ENCODE measurements at places on chromosomes 7 and 10. TPM values are rescaled to one million over a fixed set of nuclear protein-coding genes. Genes with fewer than 3 reads are reported as not detected.

DNA sequence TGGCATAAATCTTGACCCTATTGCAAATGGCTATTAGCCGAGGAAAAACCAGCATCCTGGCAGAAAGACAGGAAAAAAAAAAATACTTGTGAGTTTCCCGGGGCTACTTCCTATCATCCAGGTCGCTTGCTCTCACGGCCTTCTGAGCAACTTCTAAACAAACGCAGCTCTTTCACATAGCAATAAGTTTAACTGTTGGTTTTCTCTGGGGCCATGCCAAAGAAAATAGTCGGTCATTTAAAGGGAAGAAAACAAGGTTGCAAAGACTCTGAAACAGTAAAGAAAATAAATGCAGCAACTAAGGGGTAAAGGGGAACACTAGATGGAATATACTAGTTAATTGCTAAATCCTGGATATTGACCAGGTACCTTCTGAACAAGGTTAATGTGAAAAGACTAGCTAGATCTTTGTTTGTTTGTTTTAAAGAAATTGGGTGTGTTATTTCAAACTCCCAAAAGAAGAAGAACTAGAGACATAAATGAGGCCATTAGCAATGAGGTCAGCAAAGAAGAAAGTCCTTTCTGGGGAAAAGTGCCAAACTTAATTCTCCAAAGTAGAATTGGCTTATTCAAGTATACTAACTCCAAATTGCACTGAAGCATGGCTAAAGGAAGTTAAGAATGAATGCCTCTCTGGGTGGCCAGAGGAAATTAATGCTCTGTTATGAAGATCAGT lies 54.2 kb downstream of the SLC39A12 start:
- no peak for DNase-seq

DNA sequence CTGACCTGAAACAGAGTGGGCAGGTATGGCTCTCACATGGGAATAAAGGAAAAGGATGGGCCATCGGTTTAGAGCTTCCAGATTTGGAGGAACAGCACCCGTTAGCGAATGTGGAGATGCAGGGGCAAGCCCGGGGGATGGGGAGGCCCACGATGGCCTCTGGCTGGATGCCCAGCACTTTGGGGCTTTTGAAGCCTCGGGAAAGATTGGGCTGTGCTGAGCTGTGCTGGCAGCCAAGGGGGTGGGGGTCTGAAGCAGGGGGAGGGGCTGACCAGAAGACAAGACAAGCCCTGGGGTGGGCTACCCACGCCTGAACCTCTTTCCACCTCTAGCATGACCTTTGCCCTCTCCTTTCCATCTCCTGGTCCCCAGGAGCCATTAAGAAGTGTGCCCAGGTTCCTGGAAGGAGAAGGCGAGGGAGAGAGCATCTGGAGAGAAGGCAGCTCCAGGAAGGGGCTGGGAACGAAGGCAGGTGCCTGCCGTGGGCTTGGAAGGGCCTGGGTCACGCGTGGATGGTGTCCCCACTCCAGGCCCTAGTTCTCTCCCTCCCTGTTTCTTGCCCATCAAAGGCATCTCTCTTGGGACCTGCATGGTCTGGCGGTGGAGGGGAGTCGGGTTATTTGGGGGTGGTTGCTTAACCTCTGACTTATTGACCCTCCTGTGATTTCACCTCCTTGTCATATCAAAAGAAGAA lies 39.7 kb downstream of the JAKMIP3 start:
- no peak for DNase-seq

- no peak for DNase-seq
These were observed 55.9 kb upstream of the CTBP2 start for GRCh38 chr10:125216309-125216708.

GRCh38 chr10:127977357-127978009 lies 70.6 kb downstream of the PTPRE start:
- peak; percentile 46 for DNase-seq

GRCh38 chr10:51377932-51378599 lies 303.8 kb downstream of the PRKG1 start:
- no peak for DNase-seq

- peak; percentile 23 for DNase-seq
These were observed 45.7 kb downstream of the LYZL2 start for GRCh38 chr10:30583778-30584415.

GRCh38 chr10:59366290-59366689 lies 3.9 kb upstream of the FAM13C start:
- no peak for DNase-seq

- peak; percentile 43 for DNase-seq
These were observed 42.4 kb upstream of the FAM20C start for GRCh38 chr7:149791-150636.

- DNase-seq: no peak
These were observed 296.7 kb upstream of the GNAI1 start for GRCh38 chr7:79837915-79838314.

DNA sequence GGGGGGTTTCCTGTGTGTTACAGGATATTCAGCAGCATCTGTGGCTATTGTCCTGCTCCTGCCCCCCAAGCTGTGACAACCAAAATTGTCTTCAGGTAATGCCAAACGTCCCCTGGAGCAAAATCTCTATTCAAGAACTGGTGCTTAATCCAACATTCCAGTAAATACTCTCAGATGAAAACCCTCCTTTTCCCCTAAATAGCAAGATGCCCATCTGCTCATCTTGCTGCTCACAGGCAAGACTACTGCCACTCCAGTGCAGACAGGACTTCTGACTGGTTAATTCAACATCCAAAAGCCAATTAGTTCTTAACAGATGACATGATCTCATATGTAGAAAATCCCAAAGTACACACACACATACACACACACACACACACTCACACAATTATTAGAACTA lies 20.5 kb upstream of the JAZF1 start:
- no peak for DNase-seq

Gene FAM241B
- total RNA-seq: 3.2 TPM

DNA sequence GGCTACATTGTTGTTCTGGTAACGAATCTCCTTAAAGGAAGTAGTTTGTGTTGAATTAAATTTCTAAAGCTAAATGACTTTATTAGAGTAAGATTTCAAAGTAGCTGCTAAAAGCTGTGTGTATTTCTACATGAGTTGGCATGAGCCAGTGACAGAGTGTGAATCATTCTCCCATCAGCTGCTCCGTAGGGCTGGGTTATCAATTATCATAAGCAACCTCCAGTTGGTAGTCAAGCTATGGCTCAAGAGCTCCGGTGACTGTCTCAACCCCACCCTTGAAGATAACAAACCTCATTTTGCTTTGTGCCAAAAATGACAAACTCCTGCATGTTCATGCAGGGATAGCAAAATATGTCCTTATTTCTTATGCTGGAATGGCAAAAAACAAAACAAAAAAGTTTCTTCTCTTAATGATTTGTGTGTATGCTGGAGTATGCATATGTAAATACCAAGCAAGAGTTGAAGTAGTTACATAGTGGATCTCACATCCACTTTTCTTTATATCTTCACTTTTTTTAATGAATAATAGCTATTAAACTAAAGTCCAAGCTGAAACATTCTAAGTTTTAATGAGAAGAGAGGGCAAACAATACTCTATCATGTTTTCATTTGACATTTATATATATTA lies 249.4 kb downstream of the CACNA2D1 start:
- no peak for DNase-seq

Gene DRGX
- total RNA-seq: not detected

- DNase-seq: no peak
These were observed 860 bp downstream of the IQUB start for GRCh38 chr7:123533553-123533917.

DNA sequence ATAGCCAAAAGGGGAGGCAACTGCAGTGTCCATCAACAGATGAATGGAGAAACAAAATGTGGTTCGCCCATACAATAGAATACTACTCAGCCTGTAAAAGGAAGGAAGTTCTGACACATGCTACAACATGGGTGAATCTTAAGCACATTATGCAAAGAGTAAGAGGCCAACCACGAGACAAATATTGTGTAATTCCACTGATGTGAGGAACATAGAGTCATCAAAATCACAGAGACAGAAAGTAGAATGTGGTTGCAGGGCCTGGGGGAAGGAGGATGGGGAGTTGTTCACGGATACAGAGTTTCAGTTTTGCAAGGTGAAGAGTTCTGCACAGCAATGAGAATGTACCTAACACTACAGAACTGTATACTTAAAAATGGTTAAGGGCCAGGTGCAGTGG lies 13.7 kb upstream of the C10orf71 start:
- DNase-seq: no peak

- no peak for DNase-seq
These were observed 11.2 kb downstream of the LRIT2 start for GRCh38 chr10:84214046-84214572.

Gene NPY4R2
- not detected for total RNA-seq

Gene ERVW-1
- total RNA-seq: not detected

GRCh38 chr7:138195151-138195571 lies 118.9 kb downstream of the AKR1D1 start:
- no peak for DNase-seq

GRCh38 chr7:85587785-85588184 lies 400.9 kb upstream of the SEMA3D start:
- DNase-seq: no peak

DNA sequence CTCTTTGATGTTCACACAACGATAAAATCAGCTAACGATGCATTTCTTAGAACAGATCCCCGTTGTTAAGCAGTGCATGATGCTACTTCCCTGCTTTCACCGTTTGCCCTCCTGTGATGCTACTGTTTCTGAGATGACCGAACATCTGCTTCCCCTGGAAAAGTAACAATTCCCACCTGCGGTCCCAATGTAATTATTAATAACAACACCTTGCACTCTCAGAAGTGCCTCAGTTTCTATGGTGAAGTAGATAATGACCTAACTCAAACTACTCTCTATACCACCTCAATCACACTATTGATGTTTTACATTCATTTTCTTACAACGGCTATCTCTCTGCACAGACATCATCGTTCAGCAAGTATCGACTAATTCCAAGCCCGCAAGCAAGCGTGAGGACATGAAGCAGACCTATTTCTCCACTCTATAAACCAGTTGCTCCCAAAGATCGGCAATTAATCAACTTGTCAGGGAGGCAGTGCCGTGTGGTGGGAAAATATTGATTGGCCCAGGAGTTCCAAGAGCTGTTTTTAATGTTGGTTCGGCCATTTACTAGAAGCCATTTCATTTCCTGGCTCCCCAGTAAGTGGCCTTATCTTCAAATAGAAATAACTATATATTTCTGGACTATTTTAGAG lies 42.7 kb downstream of the FAM107B start:
- DNase-seq: no peak

Gene CCNJ
- 5.6 TPM for total RNA-seq

- DNase-seq: no peak
These were observed 672 bp downstream of the GTPBP4 start for GRCh38 chr10:988667-989545.

- no peak for DNase-seq
These were observed 6.5 kb upstream of the BCAP29 start for GRCh38 chr7:107573537-107573936.

Gene COL13A1
- not detected for total RNA-seq

Gene CDK1
- total RNA-seq: 125 TPM

DNA sequence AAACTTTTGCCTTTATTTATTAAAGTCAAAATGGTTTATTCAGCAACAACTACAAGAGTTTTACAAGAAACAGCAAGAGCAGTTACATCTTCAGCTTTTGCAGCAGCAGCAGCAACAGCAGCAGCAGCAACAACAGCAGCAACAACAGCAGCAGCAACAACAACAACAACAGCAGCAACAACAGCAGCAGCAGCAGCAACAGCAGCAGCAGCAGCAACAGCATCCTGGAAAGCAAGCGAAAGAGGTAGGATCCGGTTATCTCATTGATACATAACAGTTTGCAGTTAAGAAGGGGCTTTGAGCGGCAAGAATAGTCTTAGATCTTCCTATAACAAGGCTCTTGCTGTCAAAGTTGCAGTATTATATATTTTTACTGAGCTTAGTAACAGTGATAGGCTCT lies 215.1 kb downstream of the FOXP2 start:
- no peak for DNase-seq

DNA sequence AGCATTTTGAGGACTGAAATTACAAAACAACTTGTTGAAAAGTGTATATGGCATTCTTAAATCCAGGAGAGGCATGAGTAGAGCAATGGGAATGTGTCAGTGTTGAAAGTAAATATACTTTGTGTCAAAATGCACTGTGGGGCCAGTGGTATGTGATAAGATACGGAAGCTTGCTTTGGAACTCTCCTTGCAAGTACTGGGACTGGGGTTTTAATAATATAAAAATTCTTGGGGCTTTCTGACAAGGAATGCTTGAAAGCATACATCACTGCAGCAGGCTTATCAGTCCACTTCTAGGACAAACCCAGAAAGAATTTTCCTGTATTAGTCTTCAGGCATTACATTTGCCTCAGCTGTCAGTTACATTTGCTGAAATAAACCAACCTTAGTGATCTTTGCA lies 472.8 kb upstream of the FZD8 start:
- DNase-seq: no peak

- no peak for DNase-seq
These were observed 91.3 kb downstream of the DYNC1I1 start for GRCh38 chr7:95863623-95864022.

DNA sequence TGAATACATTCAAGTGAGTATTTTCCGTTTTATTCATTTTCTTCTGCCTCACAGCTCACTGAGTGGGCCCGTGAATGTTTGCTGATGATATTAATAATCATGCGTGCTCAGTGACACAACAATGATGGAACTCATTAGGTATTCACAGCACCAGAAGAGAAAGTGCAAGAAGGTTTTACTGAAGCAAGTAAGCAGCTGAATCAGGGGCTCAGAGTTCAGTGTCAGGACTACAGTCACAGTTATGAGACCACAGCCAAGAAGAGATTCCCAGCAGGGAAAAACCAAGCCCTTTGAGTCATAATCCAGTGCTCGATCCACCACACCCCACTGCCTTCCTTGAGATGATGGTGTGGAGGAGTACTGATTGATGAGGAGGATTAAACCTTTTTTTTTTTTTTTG lies 247.4 kb downstream of the KIAA1217 start:
- no peak for DNase-seq

GRCh38 chr7:152406491-152406890 lies 29.3 kb downstream of the KMT2C start:
- DNase-seq: no peak

- DNase-seq: no peak
These were observed 75.6 kb upstream of the GPR22 start for GRCh38 chr7:107394276-107394675.

DNA sequence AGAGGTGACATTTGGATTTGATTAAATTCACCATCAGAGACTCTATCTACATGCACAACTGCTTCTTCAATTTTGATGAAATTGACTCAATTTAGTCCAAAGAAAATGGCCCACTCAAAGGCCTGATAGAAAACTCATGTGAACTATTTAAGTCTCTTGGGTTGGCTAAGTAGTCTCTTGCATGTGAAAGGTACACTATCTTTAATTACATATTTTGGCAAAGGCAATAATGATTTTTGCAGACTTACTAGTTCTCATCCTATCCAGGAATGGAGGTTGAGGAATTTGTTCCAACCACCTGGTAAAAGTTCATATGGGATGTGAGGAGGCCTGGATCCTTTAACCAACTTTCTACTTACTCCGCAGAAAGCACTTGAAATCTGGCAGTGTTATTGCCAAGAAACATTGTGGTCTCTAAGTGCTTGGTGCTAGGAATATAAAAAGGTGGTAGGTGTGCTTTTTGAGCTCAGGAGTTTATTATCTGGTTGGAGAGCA lies 618.6 kb upstream of the MKI67 start:
- no peak for DNase-seq

Gene CFAP43
- 0.18 TPM for total RNA-seq
